ENCODE measurements at places on chromosomes 6 and 20.
A peak's percentile ranks its signal among the peaks of the same experiment; 100 is the strongest.

DNA sequence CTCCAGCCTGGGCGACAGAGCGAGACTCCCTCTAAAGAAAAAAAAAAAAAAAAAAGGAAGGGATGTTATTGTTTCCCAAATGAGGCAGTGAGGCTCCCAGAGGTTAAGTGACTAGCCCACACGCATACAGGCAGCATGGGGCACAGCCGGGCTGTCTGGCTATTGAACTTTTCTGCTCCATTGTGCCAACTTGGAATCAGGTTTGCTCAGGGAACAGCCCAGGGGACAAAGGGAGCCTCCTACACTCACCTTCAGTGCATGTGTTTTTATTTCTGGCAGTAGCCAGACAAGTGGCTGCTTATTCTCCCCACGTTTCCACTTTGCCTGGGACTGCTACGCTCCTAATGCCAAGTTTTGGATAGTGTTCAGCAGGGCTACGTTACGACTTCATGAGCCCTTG is 10.7 kb downstream of the ETV7 start:
- no peak for DNase-seq

DNA sequence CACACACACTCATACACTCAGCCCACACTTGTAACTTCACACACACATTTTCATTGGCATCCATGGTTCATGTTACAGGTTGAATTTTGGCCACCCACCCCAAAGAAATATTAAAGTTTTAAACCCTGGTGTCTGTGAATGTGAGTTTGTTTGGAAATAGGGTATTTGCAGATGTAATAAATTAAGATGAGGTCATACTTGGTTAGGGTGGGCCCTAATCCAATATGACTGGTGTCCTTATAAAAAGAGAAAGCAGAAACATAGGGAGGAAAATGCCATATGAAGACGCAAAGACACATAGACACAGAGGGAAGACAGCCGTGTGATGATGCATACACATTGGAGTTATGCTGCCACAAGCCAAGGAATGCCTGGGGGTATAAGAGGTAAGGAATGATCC is 39.7 kb upstream of the HDDC2 start:
- no peak for DNase-seq

DNA sequence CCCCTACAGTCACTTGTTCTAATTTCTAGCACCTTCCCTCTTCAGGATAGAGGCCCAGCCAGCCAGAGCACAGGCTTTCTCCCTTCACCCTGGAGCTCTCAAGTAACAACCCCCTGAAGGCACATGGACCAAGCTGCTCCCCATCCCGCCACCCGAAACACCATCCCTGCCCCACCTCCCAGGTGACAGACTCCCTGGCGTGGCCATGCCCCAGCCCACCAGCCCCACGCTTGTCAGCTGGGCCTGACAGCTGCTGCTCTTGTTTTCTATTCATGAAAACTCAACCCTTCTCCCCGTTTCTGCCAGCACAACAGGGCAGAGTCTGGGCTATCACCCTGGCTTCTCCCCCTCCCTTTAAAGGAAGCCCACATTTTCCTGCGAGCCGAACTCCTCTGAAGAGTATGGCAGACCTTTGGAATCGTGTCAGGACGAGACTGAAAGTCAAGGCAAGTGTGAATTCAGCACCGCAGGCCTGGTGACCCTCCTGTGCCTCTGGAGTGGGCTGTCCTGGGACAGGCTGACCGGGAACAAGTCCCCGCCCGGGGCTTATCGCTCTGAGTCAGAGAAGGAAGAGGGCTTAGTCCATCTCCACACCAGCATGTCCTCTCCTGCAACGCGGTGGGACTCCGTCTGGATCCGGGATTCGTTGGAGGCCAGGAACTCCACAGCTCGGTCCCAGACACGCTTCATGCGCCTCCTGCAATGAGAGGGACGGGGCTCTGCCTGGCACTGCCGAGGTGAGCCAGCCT is 16.7 kb downstream of the LEMD2 start:
- DNase-seq = no peak

DNA sequence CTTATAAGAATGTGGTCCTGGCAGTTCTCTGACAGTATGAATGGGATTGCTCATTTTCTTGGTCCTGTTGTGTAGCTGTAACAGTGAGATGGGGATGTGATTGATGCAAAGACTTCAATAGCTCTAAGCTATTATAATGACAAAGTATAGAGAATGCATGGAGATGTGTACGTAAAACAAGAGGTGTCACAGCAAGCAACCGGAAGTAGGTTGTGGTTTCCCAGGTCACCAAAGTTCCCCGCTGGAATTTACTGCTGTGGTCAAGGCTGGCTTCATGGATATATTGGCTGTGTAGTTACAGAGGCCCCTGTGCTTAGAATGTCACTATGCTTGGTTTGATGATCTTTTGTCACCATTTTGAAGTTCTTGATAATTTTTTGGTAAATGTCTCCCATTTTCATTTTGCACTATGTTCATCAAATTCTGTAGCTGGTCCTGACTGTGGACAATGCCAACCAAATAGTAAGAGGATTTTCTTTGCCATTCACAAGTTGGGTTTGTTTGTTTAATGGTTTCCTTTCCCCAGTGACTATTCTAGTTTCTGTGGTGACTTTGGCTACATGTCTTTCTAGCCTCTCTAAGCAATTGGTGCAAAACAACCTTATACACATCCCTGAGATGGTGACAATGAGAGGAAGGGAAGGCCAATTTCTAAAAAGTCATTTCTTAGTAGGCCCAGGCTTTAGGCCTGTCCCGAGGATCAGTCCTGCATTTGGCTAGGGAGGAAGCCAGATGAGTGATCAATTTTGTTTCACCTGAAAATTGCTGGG is 10.5 kb downstream of the DNAH8 start:
- no peak for DNase-seq

DNA sequence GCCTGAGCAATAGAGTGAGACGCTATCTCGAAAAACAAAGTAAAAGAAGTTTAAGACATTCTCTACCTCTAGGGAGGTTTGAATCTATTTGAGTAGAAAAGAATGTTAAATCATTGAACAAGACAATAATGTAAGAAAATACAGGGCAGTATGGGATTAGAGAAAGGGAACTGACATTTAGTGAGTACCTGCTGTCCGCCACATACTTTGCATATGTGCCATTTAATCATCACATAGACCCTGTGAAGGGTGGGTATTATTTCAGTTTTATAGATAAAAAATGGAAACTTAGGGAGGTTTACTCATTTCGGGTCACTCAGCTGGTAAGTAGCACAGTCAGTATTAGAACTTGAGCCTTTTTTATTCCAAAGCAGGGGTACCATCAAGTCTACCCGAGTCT is 31.4 kb downstream of the STK4 start:
- DNase-seq = no peak

- no peak for DNase-seq
Observed at GRCh38 chr6:113031591-113032238, 684.6 kb downstream of the RFPL4B start.

GRCh38 chr6:136792410-136793262 is at the start of gene MAP3K5:
Gene MAP3K5, minus strand, starts transcription at chr6:136792477. Its CDS starts 320 bp downstream, at chr6:136792157.
- peak; percentile 95 for DNase-seq

- DNase-seq = no peak
Observed at GRCh38 chr20:41279546-41280225, 37.8 kb downstream of the ZHX3 start.

- DNase-seq = no peak
Observed at GRCh38 chr6:109304284-109305015, 77.8 kb downstream of the CD164 start.

DNA sequence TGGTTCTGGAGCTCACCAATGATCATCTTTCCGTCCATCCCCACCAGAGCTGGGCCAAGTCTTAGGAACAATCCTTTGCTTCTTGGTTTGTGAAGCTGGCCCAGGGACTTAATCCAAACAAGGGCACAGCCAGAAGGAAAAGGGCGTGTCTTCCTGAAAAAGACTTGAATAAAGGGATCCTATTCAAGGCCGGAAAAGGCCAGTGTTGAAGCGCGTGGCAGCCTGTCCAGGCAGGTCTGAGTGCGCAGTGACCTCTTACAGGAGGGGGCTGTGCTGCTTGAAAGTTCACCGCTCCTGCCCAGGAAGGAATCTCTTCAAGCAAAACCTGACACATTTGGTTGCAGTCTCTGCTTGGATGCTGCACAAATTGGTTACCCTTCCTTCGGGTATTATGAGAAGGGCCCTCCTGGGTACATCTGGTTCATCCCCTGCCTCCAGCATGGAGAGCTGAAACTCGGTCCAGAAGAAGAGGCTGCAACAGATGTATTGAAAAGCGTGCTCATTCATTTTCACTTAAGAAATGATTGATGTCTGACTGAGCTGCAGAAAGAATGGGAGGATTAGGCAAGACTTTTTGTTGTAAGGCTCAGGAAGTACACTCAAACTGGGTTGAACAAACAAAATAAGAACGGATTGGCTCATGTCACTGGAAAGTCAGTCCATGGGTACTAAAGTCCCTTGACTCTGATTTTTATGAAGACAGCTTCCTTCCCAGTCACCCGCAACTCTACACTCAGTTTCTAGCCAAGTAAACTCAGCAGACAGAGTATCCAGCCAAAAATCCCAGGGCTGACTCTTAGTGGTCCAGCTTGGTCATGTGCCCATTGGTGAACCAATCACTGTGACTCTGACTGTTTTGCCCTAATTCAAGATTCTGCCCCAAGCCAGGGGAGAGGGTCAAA is 136.3 kb downstream of the TFAP2C start:
- no peak for DNase-seq

- DNase-seq = no peak
Observed at GRCh38 chr20:37419774-37420542, 74.0 kb downstream of the SRC start.

- no peak for DNase-seq
Observed at GRCh38 chr20:23125159-23125558, 39.0 kb upstream of the CD93 start.

DNA sequence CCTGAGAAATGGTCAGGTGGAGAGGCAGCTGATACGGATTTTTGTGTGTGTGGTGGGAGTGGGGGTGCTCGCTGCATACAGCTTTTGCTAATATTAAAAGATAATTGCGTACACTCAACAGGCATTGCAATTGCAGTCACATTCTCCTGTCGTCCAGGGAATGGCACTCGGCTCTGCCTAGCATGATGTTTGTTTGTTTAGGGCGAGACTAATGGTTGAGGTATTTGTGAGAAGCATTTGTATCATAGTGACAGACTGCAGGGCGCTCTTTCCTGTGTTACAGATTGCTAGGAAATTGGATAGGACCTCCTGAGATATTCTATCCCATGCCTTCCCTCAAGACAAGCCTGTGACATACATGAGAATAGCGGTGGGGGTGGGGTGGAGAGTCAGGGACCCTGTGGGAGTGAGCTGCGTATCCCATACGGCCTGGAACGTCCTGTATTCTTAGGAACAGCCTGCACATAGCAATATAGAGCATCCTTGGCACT is 207.4 kb downstream of the SOX4 start:
- DNase-seq = no peak

GRCh38 chr6:106116125-106116832 is 30.1 kb downstream of the PRDM1 start:
- no peak for DNase-seq

- no peak for DNase-seq
Observed at GRCh38 chr6:120303527-120303926, 954.0 kb upstream of the MAN1A1 start.

DNA sequence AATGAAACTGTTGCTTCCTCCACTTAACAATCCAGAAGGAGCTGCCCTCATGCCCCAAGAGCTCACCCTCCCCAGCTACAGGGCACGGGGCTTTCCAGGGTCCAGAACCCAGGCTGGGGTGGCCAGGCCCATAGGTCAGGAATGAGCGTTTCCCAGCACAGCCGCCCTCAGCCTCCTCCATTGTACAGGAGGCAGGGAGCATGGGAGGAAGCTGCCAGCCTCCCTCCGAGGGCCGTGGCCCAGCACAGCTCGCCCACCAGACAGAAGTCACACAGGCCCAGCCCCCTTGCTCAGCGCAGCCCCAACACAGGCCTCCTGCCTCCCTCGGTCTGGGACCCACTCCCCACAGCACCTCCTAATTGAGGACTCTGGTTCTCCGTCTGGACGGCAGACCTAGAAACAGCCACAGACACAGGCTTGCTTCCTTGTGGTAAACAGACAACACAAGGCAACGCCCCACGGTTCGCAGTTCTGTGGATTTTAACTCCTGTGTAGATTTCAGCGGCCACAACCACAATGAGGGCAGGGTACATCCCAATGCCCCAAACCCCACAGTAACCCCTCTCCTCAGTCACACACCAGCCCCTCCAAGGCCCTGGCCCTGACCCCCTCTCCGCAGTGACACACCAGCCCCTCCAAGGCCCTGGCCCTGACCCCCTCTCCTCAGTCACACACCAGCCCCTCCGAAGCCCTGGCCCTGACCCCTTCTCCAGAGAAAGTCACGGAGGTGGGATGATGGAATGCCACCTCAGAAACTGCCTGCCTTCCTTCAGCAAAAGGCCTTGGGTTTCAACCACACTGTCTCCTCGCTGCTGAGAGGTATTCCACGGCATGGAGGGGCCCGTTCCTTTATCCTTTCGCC is 173.5 kb downstream of the DLL1 start:
- no peak for DNase-seq

- DNase-seq = no peak
Observed at GRCh38 chr6:121896363-121896762, 460.9 kb downstream of the GJA1 start.

DNA sequence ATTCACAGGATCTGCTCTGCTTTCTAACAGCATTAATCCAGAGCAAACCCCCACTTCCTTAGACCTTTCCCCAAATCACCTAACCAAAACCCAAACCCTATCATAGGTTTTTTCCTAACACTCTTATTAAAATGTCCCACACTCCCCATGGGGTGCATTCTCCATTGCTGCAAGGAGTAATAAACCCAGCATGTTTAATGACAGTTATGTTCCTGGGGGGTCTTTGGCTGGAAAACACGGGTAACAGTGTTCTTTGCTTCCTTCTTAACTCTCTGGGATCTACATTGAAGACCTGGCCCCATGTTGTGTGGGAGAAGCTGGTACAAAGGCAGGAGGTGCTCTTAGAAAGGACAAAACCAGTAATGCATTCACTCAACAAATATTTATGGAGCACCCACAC is 16.1 kb downstream of the TRIM31 start:
- DNase-seq = no peak

- peak; percentile 17 for DNase-seq
Observed at GRCh38 chr6:52049252-52050050, 38.0 kb downstream of the PKHD1 start.

GRCh38 chr6:7541175-7542064 is at the start of gene DSP:
Gene DSP, plus strand, starts transcription at chr6:7541671. Its CDS starts 245 bp downstream, at chr6:7541916.
- no peak for DNase-seq

DNA sequence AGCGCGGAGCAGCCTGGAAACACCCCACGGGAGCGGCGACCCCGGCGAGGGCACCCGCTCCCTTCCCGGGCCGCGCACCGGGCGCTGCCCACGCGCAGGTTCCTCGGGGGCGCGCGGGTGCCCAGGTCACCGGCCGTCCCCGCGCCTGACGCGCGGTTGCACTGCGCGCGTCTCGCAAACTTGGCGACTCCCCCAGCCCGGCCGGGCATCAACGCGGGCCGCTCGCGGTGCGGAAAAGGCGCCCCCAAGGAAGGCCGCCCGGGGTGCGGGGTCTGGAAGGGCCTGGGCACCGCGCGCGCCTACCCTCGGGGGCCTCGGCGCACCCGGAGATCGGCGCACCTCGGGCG is 555 bp upstream of the ZBTB46 start:
- no peak for DNase-seq

DNA sequence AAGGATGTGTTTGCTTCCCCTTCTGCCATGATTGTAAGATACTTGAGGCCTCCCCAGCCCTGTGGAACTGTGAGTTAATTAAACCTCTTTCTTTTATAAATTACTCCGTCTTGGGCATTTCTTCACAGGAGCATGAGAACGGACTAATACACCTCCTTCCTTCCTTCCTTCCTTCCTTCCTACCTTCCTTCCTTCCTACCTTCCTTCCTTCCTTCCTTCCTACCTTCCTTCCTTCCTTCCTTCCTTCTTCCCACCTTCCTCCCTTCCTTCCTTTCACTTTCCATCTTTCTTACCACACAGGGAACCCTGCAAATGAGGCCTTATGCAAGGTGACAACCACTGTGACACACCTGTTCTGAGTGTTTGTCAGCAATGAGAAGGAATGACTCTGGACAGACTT is 141.3 kb upstream of the EXOC2 start:
- DNase-seq = no peak

Measured in CD4-positive, alpha-beta T cell treated with Interleukin-1 beta for 1 hour (primary cell).